ENCODE measurements at places on chromosomes 6 and 20.

DNA sequence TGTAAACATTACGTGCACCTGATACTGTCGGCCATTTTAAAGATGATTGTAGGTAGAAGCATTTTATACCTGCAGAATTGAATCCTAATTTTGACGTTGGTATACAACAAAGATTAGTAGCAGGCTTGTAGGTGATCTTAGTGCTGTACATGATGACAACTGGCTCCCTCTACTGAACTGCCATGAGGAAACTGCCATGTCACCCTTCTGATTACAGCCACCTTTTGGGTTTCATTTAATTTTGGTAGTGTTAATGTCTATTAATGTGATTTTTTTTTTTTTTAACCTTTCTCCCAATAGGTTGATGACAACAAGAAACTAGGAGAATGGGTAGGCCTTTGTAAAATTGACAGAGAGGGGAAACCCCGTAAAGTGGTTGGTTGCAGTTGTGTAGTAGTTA, 2.3 kb downstream of the RPS12 start:
- DNase-seq: no peak

DNA sequence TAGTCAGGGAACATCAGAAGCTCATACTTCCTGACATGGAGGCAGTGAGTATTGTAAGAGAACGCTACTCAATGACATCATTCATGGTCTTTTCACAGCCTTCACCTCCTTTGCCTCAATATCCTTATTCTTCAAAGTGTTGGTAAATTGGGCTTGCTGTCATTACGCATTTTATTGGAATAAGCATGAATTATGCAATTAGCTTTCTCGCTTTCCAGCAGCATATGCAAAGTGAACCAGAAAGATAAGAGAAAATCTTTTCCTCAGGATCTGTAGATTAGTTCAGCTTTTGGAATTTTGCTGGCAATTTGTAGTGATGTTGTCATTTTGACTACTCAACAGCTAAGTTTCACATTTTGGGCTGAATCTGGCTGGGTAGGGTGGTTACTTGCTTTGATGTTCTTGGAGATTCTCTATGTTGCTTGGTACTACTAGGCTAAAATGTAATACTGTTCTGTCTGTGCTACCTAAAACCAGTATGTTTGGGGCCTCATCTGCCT, 1012.1 kb downstream of the KIF16B start:
- no peak for DNase-seq

DNA sequence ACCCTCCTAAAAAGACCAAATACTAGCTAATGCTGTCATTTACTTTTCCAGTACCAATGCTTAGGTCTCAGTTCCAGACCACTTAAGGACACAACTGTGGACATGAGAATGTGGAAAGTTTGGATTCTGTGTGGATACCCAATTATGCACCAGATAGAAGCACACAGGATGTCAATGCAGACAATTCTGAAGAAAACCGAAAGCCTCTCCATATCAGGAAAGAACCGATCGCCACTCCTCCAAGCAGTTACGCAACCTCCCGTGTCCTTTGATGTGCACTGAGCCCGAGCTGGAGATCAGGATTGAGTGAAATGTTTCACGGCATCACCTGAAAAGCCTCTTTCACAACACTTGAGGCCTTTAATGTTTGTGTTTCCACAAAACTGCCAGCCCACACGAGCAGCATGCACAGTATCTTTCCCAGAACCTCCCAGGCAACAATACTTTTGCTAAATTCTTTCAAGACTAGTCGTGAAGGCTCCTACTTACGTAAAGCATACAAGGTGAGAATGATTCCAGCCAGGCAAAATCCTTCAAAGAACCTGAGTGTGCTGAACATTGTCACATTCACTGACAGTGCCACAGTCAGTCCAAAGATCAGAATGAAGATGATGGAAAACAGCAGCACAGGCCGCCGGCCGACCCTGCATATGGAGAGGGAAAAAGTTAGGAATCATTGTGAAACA, 47.0 kb downstream of the SLC22A23 start:
- DNase-seq: no peak

DNA sequence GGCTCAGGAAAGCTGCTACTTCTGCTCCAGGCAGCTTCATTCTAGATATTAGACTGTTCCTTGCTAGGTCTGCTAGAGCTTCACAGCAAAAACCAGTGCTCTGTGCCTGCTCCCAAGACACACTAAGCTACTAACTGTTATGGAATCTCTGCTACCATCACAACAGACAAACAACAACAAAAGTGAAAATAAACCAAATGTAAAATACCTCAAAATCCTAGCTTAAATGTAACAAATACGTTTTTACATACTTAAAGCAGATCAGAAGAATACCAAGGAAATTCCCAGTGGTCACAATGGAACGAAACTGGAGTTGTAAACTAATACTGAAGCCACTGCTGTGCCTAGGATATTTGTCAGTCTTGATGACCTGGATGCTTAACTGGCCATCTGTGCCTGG, 84.6 kb upstream of the EZR start:
- DNase-seq: no peak

DNA sequence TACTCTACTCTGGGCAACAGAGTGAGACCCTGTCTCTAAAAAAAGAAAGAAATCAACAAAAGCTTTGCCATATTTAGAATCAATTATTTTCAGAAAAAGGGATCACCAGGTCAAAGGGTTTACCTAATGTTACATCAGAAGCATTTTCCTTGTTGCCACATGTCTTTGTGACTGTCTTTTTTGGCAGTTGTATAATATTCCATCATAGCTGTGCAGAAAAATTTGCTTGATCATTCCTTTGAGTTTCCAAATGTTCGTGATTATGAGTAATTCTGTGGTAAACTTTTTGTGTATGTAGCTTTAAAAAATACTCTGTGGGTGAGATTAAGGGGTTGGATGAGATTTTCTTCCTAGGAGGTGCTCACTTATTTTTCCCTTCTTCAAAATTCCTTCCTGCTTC, 26.4 kb downstream of the PNPLA1 start:
- no peak for DNase-seq

- no peak for DNase-seq
These were observed 258.1 kb downstream of the PREX1 start for GRCh38 chr20:48569679-48570078.
